ENCODE measurements at places on chromosomes 11 and 22. TPM values are rescaled to one million over a fixed set of nuclear protein-coding genes. Genes with fewer than 3 reads are reported as not detected.

Gene SMIM35
- total RNA-seq: not detected

Gene GPHA2
- 1.3 TPM for total RNA-seq

Gene RDX
- 86.6 TPM for total RNA-seq

Gene TRIM6
- 14.1 TPM for total RNA-seq

Gene LUZP2
- total RNA-seq: 25.4 TPM

Gene RASSF7
- 30.0 TPM for total RNA-seq

Gene OR4C12
- not detected for total RNA-seq

Gene RTN4R
- total RNA-seq: 19.0 TPM

Gene RAPSN
- 0.48 TPM for total RNA-seq

Gene LINC01488
- total RNA-seq: not detected

- no peak overlapping the region for H3K4me3 ChIP-seq
- DNase-seq: no peak
- H3K36me3 ChIP-seq: peaks cover 36% of the 10 kb centered on the region
- no peaks in the 10 kb centered on the region for H3K4me1 ChIP-seq
- H3K27me3 ChIP-seq: no peaks in the 10 kb centered on the region
Measured at GRCh38 chr11:16814410-16815046, 76.1 kb downstream of the C11orf58 start.

GRCh38 chr22:38468443-38469305 lies 778 bp downstream of the KDELR3 start:
- H3K36me3 ChIP-seq: no peaks in the 10 kb centered on the region
- H3K4me1 ChIP-seq: no peaks in the 10 kb centered on the region
- H3K27ac ChIP-seq: no peak overlapping the region

DNA sequence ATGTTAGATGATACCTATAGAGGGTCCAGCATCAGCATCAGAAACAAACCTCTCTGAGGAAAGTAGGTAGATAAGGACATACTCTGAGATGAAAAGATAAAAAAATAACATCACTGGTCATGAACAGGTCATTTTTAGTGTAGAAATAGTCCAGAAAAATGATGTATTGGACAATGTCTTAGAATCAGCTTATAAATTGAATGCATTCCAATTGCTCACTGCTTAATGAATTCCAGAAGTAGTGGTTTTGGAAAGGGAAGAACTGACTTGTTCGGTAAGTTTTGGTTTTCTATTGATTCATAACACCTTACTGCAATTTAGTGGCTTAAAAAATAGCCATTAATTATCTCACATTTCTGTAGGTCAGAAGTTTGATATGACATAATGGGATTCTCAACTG lies 929.5 kb upstream of the CCDC90B start:
- no peak overlapping the region for H3K4me3 ChIP-seq
- no peaks in the 10 kb centered on the region for H3K27me3 ChIP-seq

GRCh38 chr11:47051217-47051616 lies 114.7 kb downstream of the CSTPP1 start:
- no peak overlapping the region for H3K4me3 ChIP-seq
- no peak for DNase-seq
- H3K36me3 ChIP-seq: peaks cover 3% of the 10 kb centered on the region
- H3K27ac ChIP-seq: no peak overlapping the region
- H3K4me1 ChIP-seq: 0 out of 2 replicates have a peak, but pooled peaks cover 2% of the 10 kb centered on the region

- DNase-seq: no peak
- H3K4me1 ChIP-seq: peaks cover 2% of the 10 kb centered on the region
Measured at GRCh38 chr11:10844356-10844755, 13.5 kb downstream of the ZBED5 start.

DNA sequence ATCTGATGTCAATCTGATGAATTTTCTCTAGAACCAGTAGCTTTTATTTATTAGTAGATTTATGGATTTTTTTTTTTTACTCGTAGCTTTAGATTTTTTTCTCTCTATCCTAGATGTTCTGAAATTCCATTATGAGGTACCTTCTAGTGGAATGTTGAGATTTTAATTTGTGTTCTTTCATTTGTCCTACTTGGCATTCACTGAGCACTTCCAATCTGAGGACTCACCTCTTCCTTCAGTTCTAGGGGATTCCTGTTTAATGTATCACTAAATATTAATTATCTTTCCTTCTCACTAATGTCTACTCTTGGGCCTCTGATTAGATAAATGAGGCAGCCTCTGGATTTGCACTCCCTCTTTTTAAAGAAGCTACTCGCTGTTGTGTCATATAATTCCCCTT lies 40.2 kb upstream of the WNT7B start:
- no peaks in the 10 kb centered on the region for H3K27me3 ChIP-seq
- H3K4me3 ChIP-seq: no peak overlapping the region
- H3K27ac ChIP-seq: no peak overlapping the region
- no peaks in the 10 kb centered on the region for H3K4me1 ChIP-seq
- H3K36me3 ChIP-seq: no peaks in the 10 kb centered on the region

GRCh38 chr22:21659864-21660525 lies 5.8 kb upstream of the PPIL2 start:
- H3K27ac ChIP-seq: no peak overlapping the region

- no peak for DNase-seq
- no peak overlapping the region for H3K4me3 ChIP-seq
- H3K36me3 ChIP-seq: peaks cover 3% of the 10 kb centered on the region
Measured at GRCh38 chr11:77172666-77172982, 44.6 kb downstream of the MYO7A start.

- no peak overlapping the region for H3K4me3 ChIP-seq
- peaks cover 12% of the 10 kb centered on the region for H3K27me3 ChIP-seq
- no peak for DNase-seq
- H3K36me3 ChIP-seq: 0 out of 2 replicates have a peak, but pooled peaks cover 1% of the 10 kb centered on the region
Measured at GRCh38 chr22:31102441-31103081, 4.8 kb downstream of the SELENOM start.

- H3K4me1 ChIP-seq: no peaks in the 10 kb centered on the region
- no peaks in the 10 kb centered on the region for H3K36me3 ChIP-seq
- no peak overlapping the region for H3K27ac ChIP-seq
- H3K4me3 ChIP-seq: no peak overlapping the region
- no peak for DNase-seq
Measured at GRCh38 chr11:12159351-12160099, 49.1 kb downstream of the MICAL2 start.

DNA sequence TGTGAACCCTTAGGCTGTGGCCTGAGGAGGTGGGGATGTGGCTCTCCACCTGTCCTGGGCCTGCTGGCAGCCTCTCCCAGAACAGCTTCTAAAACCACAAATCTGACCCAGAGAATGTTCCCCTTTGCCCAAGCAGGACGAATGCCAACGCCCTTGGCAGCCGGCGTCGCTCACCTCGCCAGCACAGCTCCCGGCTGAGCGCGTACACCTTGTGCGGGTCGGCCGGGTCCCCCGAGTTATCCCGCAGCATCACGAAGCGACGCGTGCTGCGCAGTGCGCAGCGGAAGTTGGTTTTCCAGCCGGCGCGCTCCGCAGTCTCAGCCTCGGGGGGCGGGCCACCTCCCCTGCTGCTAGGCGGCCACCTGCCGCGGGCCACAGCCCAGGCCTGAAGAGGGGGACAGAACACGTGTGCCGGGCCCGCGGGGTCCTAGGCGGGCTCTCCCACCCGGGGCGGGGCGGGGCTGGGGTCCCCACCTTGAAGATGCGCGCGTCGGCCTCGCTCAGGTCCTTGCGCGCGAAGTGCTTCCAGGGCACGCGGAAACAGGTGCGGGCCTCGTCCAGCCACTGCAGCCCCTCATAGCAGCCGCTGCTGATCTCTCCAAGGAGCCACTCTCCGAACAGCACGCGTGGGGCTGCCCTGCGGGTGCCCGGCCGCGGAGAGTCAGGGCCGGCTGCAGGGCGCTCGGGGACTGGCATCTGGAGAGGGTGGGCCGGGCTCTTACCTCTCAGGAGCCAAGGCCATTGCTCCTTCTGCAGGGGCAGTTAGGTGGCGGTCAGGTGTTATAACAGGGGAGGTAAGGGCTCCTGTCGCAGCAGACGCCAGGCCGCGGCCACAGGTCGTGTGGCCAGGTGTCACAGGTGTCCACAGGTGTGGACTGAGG lies 887 bp downstream of the IRF7 start:
- peaks cover 3% of the 10 kb centered on the region for H3K36me3 ChIP-seq
- no peaks in the 10 kb centered on the region for H3K27me3 ChIP-seq
- no peaks in the 10 kb centered on the region for H3K4me1 ChIP-seq
- DNase-seq: no peak
- no peak overlapping the region for H3K27ac ChIP-seq
- peak overlapping the region; percentile 73 for H3K4me3 ChIP-seq

DNA sequence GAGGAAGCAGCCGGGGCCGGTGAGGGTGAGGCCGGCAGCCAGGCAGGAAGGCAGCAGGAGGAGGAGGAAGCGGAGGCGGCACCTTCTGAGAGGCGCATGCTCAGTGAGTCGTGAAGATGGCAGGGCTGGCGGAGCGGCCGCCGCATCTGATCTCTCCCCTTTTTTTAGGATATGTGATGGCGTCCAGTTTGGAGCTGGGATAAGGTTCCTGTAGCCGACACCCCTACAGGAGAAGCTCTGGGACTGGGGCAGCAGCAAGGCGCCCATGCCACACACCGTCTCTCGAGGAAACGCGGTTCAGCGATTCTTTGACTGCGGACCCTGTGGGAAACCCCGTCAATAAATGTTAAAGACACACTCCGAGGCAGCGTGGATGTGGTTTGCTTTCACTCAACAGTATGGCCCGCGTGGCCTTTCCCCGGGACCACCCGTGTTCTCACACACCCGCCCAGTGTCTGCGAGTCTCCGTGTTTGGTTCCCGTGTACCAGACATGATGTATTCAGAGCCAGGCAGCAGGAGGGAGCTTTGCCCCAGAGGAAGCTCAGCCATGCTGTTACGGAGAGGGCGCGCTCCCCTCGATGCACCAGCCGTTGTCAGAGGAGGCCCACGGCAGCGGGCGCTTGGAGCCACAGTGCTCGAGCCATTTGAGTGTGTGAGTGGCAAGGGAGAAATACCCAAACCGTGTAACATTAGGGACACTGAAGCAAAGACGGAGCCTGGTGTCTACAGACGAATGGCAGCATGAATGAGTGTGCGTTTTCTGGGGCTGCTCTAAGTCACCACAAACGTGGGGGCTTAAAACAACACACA lies 27.7 kb upstream of the PARVB start:
- no peak overlapping the region for H3K4me3 ChIP-seq
- H3K36me3 ChIP-seq: peaks cover 18% of the 10 kb centered on the region
- no peaks in the 10 kb centered on the region for H3K27me3 ChIP-seq
- no peak for DNase-seq
- H3K4me1 ChIP-seq: no peaks in the 10 kb centered on the region

DNA sequence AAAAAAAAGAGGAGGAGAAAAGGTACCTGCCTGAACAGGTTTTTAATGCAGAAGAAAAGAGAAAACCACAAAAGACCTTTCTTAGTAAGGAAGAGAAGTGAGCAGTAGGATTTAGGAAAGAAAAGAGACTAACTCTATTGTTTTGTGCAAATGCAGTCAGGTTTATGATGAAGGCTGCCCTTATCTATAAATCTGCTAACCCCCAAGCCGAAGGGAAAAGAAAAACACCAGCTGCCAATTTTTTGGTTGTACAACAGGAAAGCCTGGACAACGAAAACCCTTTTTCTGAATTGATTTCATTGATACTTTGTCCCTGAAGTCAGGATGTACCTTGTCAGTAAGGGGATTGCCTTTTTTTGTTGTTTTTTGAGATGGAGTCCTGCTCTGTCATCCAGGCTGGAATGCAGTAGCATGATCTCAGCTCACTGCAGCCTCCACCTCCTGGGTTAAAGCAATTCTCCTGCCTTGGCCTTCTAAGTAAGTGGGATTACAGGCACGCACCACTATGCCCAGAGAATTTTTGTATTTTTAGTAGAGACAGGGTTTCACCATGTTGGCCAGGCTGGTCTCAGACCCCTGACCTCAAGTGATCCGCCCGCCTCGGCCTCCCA lies 21.2 kb downstream of the POLD4 start:
- no peaks in the 10 kb centered on the region for H3K36me3 ChIP-seq
- no peaks in the 10 kb centered on the region for H3K27me3 ChIP-seq
- no peak overlapping the region for H3K27ac ChIP-seq
- no peaks in the 10 kb centered on the region for H3K4me1 ChIP-seq
- no peak overlapping the region for H3K4me3 ChIP-seq

GRCh38 chr11:121451986-121452608 lies at the start of gene SORL1:
SORL1 (plus strand) TSS chr11:121452314; CDS start chr11:121452332, 18 bp downstream.
- H3K36me3 ChIP-seq: peaks cover 2% of the 10 kb centered on the region
- H3K4me1 ChIP-seq: peaks cover 10% of the 10 kb centered on the region
- peak; percentile 84 for DNase-seq
- H3K4me3 ChIP-seq: peak within 1 kb of the TSS; percentile 89

- no peak overlapping the region for H3K27ac ChIP-seq
- H3K36me3 ChIP-seq: no peaks in the 10 kb centered on the region
- no peak overlapping the region for H3K4me3 ChIP-seq
- H3K27me3 ChIP-seq: no peaks in the 10 kb centered on the region
Measured at GRCh38 chr11:96062134-96062533, 138.2 kb upstream of the MTMR2 start.

DNA sequence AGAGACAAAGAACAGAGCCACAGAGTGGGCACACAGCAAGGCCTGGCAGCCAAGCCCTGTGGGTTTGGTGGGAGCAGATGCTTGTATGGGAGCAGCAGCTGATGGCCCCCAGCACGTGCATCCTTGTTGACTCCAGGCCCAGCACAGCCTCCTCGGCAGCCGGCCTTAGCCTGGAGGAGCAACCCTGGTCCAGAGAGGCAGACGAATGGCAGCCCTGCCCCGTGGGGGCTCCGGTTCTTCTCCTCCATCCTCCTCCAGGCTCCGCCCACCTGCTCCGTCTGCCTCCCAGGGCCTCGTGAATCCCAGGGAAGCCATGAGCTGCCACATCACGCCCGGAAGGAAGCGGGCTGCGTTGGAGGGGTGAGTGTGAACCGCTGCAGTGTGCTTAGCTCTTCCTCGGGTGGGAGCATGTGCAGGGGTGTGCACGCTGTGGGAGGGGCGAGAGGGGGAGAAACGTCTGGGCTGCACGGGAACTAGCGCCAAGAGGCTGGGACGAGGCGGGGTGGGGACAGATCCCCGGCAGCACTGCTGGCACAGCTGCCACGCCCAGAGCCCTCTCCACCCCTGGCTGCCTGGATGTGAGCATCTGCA lies 36.3 kb upstream of the JAM3 start:
- DNase-seq: no peak
- 0 out of 2 replicates have a peak, but pooled peaks cover 3% of the 10 kb centered on the region for H3K4me1 ChIP-seq
- H3K4me3 ChIP-seq: no peak overlapping the region

GRCh38 chr11:96259134-96259830 lies 83.7 kb downstream of the MAML2 start:
- H3K27ac ChIP-seq: no peak overlapping the region
- H3K4me1 ChIP-seq: no peaks in the 10 kb centered on the region
- no peak for DNase-seq
- H3K36me3 ChIP-seq: no peaks in the 10 kb centered on the region
- H3K4me3 ChIP-seq: no peak overlapping the region

DNA sequence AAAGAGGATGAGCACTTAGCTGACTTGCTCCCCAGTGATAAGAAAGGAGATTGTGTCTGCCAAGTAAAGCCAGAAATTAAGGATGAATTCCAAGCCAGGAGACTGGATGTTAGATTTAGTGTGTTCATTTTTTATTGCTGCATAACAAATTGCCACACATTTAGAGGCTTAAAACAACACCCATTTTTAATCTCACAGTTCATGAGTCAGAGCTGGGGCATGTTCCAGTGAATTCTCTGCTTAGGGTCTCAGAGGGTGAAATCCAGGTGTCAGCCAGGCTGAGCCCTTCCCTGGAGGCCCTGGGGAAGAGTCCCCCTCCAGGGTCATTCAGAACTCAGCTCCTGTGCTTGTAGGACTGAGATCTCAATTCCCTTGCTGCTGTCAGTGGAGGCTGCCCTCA lies 352.8 kb downstream of the BUD13 start:
- H3K27ac ChIP-seq: no peak overlapping the region
- H3K27me3 ChIP-seq: no peaks in the 10 kb centered on the region
- no peak for DNase-seq
- no peak overlapping the region for H3K4me3 ChIP-seq

GRCh38 chr11:27097551-27097950 lies 56.9 kb downstream of the BBOX1 start:
- H3K4me1 ChIP-seq: no peaks in the 10 kb centered on the region

Data from H9 (cell line).